Pancreas (tissue), 10 donors: ENCODE measurements at places on chromosomes 1 and 21. TPM values are rescaled to one million over a fixed set of nuclear protein-coding genes. Genes with fewer than 3 reads are reported as not detected.

- no peak for DNase-seq
Observed at GRCh38 chr1:235434001-235434400, 66.8 kb downstream of the TBCE start.

GRCh38 chr1:154843636-154844296 lies 26.3 kb downstream of the KCNN3 start:
- DNase-seq: no peak

GRCh38 chr1:186605762-186606350 lies 74.4 kb downstream of the PTGS2 start:
- peak; percentile 19 for DNase-seq

The TCHH gene
- not detected for total RNA-seq

DNA sequence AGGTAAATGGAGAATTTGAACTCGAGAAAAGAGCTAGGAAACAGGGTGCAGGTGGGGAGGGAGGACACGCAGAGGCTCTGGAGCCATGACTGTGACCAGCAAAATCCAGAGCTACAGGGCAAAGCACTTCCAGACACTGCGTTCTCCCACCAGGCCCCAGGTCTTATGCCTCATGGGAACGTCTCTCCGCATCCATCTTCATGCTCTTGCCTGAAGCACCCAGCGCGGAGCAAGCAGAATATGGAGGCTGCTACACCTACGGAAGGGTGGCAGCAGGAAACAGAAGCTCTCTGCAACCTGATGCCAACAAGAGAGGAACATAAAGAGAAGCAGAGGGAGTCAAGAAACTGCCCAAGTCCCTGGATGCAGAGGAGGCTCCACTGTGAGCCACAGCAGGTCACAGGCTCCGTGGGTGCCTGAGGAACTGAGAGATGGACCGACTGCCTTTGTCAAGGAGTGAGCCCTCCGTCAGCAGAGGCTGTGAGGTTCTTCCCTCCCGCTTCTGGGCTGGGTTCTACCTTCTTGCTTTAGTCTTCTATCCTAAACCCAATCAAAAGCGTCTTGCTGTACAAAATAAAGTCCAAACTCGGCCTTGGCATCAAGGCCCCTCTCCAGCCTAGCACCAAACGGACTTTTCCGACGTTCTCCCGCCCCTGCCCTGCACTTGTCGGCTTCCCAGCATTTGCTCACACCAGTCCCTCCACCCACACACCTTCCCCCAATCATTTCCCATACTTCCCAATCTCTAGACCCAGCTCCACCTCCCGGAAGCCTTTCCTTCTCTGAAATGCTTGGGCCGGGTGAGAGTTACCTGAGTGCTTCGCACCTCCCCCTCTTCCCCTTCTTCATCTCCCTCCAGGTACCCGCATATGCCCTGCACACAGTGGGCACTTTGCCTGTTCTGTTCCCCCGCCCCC lies 930 bp downstream of the DHCR24 start:
- no peak for DNase-seq

DNA sequence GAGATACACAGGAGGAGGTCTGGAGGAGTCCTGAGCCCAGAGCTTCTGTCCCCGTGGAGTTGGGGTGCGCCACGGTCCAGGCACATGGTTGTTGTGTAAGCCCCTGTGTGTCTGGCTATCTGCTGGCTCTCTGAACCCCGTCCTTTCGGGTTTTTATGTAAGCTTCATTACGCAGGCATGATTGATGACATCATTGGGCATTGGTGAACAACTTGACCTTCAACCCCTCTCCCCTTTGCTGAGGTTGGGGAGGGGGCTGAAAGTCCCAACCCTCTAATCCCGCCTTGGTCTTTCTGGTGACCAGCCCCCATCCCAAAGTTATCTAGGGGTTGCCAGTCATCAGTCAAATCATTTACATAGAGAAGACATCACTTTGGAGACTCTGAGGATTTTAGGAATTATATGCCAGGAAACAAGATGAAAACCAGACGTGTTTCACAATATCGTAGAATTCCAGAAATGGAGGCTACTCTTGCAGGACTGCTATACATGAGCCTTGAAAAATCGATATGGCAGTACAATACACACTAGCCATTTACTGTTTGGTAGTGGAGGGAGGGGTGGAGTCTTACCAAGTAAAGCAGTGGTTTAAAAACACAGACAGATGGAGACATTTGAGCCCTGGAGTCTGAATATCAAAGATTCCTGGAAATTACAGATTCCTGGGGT lies 69.8 kb upstream of the SCAF4 start:
- DNase-seq: no peak

GRCh38 chr1:19468397-19468956 lies 16.9 kb downstream of the CAPZB start:
- DNase-seq: no peak
